Hypothalamus (tissue), 51 donors: ENCODE measurements at places on chromosomes 3 and 15.

DNA sequence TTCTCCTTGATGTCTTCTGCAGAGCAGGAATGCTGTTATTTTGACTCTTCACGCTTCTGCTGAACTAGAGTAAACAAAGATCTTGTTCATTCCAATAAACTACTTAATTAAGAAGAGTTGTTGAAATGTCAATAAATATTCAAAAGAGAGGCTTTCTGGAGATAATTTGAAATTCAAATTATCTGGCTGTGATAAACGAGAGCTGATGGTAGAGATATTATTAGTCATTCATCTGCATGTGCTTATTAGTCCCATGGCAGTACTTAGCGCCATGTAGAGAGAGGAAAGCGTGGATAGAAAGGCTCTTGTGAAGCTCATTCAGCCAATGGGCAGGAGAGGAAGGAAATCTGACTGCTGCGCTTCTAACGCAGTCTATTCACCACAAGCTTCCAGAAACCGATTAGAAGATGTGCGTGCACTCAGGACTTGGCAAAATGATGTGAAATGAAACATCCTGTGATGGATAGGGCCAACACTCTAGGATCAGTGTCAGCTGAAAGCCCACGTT lies 251.1 kb downstream of the GABRB3 start:
- no peak for DNase-seq

- DNase-seq, result no peak
Measured at GRCh38 chr3:77530870-77531269, 491.0 kb downstream of the ROBO2 start.

- no peak for DNase-seq
Measured at GRCh38 chr3:184784731-184785500, 27.1 kb upstream of the VPS8 start.

- DNase-seq, result no peak
Measured at GRCh38 chr3:152505926-152506325, 237.2 kb downstream of the MBNL1 start.

DNA sequence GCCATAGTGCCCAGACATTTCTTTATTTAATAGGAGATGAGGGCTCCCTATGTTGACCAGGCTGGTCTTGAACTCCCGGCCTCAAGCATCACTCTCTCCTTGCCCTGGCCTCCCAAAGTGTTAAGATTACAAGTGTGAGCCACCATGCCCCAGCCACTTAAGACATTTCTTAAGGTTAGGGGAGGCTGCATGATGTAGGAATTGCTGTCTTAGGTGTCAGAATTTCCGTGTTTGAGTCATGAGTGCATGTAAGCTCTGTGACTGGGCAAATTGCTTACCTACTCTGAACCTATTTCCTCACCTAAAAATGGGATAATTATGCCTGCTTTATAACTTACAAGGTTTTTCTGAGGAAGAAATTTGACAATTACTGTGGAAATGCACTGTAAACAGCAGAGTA lies 34.2 kb upstream of the SIAH2 start:
- no peak for DNase-seq

DNA sequence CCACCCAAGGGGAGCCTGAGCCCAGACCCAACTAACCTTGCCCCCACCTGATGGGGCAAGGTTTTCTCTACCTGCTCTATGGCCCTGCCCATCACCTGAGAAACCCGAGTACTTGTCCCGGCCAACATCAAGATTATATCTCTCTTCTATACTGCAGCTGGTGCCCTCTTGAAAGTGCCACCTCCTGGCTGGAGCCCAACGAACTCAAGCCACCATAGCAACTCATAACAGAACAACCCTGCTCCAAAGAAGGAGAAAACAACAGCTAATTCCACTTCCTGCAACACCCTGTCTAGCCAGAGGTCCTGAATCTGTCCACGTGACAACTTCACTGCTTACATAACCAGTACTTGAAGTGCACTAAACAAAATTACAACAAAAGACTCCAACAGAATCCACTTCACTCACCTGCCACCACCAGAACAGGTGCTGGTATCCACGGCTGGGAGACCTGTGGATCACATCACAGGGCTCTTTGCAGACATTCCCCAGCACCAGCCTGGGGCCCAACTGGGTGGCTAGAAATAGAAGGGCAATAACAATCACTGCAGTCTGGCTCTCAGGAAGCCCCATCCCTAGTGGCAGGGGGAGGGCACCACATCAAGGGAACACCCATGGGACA lies 49.2 kb downstream of the PIERCE2 start:
- no peak for DNase-seq

GRCh38 chr3:45890405-45890804 lies 4.1 kb downstream of the CCR9 start:
- no peak for DNase-seq

DNA sequence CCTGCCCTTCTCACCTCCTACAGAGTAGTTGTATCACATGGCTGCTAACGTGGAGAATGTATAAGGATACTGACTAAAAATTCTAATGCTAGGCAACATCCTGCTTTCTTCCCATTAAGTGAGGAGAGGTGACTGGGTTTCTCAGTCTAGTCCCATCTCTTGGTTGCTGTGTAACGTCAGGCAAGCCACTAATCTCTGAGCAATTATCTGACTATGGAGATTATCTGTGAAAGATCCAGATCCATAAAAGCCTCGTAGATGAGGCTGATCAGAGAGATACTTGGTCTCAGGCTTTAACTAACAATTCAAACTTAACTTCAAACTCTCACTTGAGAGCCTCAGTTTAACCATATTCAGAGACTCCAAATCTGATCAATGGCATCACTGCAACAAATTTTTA lies 4.7 kb upstream of the RPS17 start:
- DNase-seq, result no peak

GRCh38 chr3:51388286-51389029 lies 2.6 kb upstream of the RBM15B start:
- DNase-seq, result no peak

- DNase-seq, result peak; percentile 2
Measured at GRCh38 chr3:30768703-30769550, 125.5 kb downstream of the GADL1 start.

DNA sequence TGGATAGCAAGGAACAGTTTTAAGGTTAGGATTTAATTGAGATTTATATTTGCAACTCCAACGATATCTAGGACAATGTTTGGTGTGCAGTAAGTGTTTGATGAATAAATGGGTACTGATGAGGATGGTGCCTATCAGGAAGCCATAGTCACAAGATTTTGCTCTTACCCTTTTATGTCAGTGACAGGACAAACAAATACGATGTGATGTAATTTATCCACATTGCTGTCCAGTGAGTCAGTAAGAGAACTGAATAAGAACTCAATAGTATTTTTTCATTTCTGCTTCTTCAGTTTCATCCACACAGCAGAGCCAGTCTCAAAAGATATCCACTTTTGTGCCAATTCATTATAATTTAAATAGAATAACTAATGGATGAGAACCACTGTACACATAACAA lies 18.5 kb downstream of the C3orf85 start:
- no peak for DNase-seq

DNA sequence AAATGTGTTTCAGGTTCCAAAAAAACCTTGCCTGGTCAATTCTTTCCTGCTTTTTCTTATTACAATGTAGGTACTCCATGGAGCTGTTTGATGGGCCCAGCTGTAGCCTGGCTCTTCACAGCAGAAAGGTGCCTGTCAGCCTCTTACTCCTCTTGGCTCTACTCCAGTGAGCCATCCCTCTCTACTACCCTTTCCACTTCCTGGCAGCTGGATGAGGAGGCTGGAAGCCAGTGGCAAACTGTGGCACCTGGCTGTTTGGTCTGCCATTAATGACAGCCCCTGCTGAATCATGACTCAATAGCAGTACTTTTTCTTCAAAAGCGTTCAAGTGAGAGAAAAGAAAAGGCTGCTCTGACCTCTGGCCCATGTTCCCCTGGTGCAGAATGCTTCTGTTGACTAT lies 618.1 kb downstream of the PYDC2 start:
- no peak for DNase-seq

- no peak for DNase-seq
Measured at GRCh38 chr3:105965384-105965783, 96.6 kb upstream of the CBLB start.

DNA sequence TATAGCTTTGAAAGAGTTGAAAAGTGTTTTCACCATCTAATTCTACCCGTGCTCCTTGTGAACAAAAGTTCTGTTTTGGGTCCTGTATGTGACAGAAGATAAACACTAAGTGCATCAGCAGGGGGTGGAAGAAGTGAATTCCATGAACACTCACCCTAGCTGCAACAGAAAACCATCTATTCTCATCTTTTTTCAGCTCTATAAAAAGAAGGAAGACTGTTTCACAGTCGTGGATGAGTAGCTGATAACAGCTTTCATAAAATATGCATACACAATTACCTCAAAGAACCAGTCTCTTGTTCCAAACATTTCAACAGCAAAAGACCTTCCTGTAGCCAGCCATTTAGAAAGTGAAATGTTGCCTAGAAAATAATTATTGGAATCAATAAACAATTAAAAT lies 281.7 kb upstream of the RASGRP1 start:
- DNase-seq, result no peak

DNA sequence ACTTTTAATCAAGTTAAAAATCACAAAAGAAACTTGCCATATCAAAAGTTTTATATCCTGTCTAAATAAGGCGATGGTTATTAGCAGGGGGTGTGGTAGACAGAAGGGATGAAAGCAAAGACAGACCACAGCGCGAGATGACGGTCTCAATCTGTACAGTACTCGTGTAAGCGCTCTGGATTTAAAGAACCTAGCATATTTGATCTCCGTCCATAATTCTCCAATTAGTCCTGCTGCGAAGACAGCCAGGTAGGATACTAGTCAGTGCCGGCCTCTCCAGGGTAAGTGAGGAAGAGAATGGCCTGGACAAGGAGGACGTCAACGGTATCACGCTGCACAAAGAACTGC lies 701 bp downstream of the SGO1 start:
- DNase-seq, result no peak
